T-cell (primary cell): ENCODE measurements at places on chromosomes 1 and 21.

- no peak for DNase-seq
Measured at GRCh38 chr1:147541672-147542568, 619 bp downstream of the BCL9 start.

DNA sequence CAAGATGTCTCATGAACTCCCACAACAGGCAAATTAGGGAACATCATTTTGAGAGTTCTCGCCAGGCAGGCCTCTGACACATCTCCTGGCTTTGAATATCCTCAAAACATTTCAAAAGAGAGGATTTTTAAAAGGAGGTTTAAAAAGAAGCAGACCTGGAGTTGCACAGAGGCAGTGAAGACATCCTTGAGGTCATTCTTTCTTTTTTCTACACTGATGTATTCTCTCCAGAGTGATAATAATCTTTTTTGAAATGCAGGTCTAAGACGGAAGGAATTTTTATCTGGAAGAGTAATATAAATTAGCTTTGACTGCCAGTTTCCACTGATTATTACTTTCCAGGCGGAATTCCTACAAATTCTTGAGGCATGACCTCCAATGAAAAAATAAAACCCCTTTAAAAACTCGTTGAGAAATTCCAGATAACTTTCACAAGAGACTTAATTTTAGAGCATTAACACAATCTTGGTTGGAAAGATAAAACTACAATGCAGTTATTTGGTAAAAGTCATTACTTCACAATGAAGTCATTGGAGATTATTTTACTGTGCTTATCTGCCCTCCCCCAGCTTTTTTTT, 125.0 kb downstream of the LYPLAL1 start:
- no peak for DNase-seq

GRCh38 chr1:217896490-217896889, 265.3 kb downstream of the SPATA17 start:
- no peak for DNase-seq

DNA sequence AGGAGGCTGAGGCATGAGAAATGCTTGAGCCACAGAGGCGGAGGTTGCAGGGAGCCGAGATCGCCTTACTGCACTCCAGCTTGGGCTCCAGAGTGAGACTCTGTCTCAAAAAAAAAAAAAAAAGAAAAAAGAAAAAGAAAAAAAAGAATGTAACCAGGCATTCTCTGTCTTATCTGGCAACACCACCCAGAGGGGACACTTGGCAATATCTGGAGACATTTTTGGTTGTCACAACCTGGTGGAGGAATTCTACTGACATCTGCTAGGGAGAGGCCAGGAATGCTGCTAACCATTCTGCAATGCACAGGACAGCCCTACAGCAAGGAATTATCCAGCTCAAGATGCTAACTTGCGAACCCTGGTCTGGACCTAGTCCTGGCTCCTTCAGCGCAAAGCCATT, 2.3 kb upstream of the CNR2 start:
- DNase-seq, result no peak

DNA sequence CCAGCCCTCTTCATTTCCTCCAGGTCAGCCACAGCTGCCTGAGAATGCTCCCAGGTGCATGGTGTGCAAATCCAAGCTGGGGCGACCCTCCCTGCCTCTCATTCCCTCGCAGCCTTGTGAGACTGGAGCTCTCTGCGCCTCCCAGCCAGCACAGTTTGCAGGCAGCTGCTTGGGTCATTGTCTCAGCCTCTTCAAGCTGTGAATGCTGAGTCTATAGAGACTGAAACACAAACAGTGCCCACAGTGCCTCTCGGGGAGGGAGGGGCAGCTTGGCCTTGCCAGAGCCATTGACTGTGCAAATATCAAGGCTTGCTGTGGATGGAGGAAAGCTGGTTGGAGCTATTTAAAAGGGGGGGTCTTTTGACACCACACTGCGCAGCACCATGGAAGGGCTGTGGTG, 10.6 kb downstream of the PLXNA2 start:
- DNase-seq, result no peak

DNA sequence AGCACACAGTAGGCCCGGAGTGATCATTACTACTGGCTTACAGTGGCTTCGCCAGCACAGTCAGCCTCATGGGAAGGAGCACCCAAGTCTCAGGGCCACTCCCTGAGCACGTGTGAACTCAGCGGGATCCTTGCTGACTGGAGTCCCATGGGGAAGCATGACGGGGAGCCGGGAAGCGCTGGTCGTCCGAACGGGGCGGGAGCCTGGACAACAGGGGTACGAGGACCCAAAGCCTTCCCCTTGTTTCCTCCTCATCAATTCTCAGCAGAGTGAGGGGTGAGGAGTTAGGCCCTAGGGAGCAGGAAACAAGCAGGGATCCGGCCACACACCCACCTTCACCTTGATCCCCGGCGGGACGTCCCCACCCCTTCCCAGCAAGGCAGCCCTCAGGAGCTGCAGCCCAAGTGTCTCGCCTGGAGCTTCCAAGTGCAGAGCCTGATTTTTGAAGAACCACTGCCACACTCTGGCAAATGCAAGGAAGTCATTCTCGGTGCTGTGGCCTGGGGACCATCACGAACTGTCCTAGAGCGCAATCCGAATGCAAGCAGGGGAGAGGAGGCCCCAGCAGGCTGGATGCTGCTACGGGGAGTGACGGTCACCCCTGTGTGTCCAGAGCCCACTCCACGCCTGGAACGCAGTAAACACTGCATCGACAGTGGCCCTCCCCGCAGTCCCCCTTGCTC, 35.5 kb downstream of the TOMM20 start:
- no peak for DNase-seq

GRCh38 chr1:162319493-162320175, 57.0 kb downstream of the SPATA46 start:
- DNase-seq, result no peak
